ENCODE measurements at places on chromosomes 6 and 20. TPM values are rescaled to one million over a fixed set of nuclear protein-coding genes. Genes with fewer than 3 reads are reported as not detected.

- H3K4me1 ChIP-seq, result no peaks in the 10 kb centered on the region
- no peaks in the 10 kb centered on the region for H3K27me3 ChIP-seq
- DNase-seq, result no peak
- H3K36me3 ChIP-seq, result no peaks in the 10 kb centered on the region
These were observed 145.2 kb upstream of the HEY2 start for GRCh38 chr6:125604257-125604656.

Gene TAF4
- total RNA-seq, result 39.9 TPM

DNA sequence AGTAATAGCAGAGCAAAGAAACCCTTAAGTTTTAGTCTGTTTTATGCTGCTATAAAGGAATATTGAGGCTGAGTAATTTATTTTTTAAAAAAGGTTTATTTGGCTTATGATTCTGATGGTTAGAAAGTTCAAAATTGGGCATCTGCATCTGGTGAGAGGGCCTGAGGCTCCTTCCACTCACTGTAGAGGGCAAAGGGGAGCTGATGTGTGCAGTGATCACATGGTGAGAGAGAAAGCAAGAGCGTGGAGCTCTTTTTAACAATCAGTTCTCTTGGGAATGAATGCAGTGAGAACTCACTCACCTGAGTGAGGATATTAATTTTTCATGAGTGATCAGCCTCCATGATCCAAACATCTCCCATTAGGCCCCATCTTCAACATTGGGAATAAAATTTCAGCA is 36.4 kb upstream of the SAMD3 start:
- H3K4me3 ChIP-seq, result peak overlapping the region; percentile 64
- H3K36me3 ChIP-seq, result no peaks in the 10 kb centered on the region
- DNase-seq, result no peak
- H3K4me1 ChIP-seq, result no peaks in the 10 kb centered on the region
- H3K27ac ChIP-seq, result no peak overlapping the region
- H3K27me3 ChIP-seq, result no peaks in the 10 kb centered on the region

Gene IRF4
- 0.18 TPM for total RNA-seq

- DNase-seq, result no peak
- H3K36me3 ChIP-seq, result no peaks in the 10 kb centered on the region
- no peak overlapping the region for H3K27ac ChIP-seq
- H3K4me3 ChIP-seq, result no peak overlapping the region
These were observed 810.6 kb downstream of the EPHA7 start for GRCh38 chr6:92608751-92609150.

- DNase-seq, result peak; percentile 92
- peaks cover 10% of the 10 kb centered on the region for H3K4me1 ChIP-seq
- H3K4me3 ChIP-seq, result peak overlapping the region; percentile 61
- H3K36me3 ChIP-seq, result peaks cover 12% of the 10 kb centered on the region
These were observed 29.5 kb downstream of the CDYL start for GRCh38 chr6:4805553-4806336.

- no peak overlapping the region for H3K27ac ChIP-seq
- no peaks in the 10 kb centered on the region for H3K27me3 ChIP-seq
- H3K4me3 ChIP-seq, result no peak overlapping the region
- no peaks in the 10 kb centered on the region for H3K4me1 ChIP-seq
- no peaks in the 10 kb centered on the region for H3K36me3 ChIP-seq
These were observed 647.3 kb upstream of the DEFB115 start for GRCh38 chr20:30610029-30610693.

Gene BMP5
- total RNA-seq, result 0.56 TPM

- H3K4me1 ChIP-seq, result no peaks in the 10 kb centered on the region
- H3K27ac ChIP-seq, result no peak overlapping the region
- H3K27me3 ChIP-seq, result no peaks in the 10 kb centered on the region
- no peaks in the 10 kb centered on the region for H3K36me3 ChIP-seq
- no peak overlapping the region for H3K4me3 ChIP-seq
These were observed 55.3 kb upstream of the BTN3A2 start for GRCh38 chr6:26309731-26310142.

- H3K27me3 ChIP-seq, result no peaks in the 10 kb centered on the region
- H3K27ac ChIP-seq, result no peak overlapping the region
- H3K4me1 ChIP-seq, result no peaks in the 10 kb centered on the region
- no peaks in the 10 kb centered on the region for H3K36me3 ChIP-seq
These were observed 28.3 kb downstream of the LINC00237 start for GRCh38 chr20:21077809-21078345.

Gene NRN1
- 0.68 TPM for total RNA-seq

DNA sequence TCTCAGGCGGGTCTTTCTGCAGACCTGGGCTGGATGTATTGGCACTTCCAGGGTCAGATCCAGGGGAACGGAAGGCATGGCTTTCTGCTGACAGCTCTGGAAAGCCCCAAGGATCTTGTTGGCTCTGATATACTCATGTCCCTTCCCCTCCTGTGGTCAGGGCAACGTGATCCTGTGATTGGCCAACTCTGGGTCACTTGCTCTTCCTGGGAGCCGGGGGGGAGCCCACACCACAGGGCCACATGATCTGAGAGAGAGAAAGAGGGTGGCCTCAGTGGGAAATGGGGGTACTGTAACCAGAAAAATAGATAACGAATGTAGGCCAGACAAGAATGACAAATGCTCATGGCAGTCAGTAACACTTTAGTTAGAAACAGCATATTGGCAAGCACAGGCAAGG is 223.0 kb downstream of the NFATC2 start:
- no peak overlapping the region for H3K27ac ChIP-seq
- H3K4me3 ChIP-seq, result no peak overlapping the region
- no peak for DNase-seq
- H3K4me1 ChIP-seq, result peaks cover 4% of the 10 kb centered on the region
- H3K36me3 ChIP-seq, result no peaks in the 10 kb centered on the region

GRCh38 chr20:63700199-63701050 is 4.0 kb downstream of the TNFRSF6B start:
- peaks cover 12% of the 10 kb centered on the region for H3K36me3 ChIP-seq
- H3K4me3 ChIP-seq, result no peak overlapping the region
- H3K27ac ChIP-seq, result no peak overlapping the region
- no peaks in the 10 kb centered on the region for H3K27me3 ChIP-seq

DNA sequence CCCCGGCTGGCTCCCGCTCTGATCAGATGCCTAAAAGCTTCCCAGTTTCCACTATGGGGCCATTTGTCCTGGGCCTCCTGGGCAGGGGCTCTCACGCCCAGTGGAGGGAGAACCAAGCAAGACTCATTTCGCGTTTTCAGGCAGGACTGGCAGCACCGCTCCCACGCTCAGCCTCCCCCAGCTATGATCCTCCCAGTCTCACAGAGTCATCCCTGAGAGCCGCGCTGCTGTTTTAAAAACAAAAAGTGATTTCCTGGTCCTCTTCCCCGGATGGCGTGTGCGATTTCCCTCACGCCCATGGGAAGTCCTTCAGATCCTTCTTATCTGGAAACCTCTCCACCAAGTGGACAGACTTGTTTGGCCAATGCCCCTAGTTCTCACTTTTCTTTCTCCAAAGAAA is at the start of gene ADGRF5:
Gene ADGRF5, minus strand, starts transcription at position 208 of the 400 bp plus-strand sequence. CDS start 15,176 bp downstream, outside the sequence.
- H3K27me3 ChIP-seq, result no peaks in the 10 kb centered on the region
- no peaks in the 10 kb centered on the region for H3K4me1 ChIP-seq
- no peak within 1 kb of the TSS for H3K4me3 ChIP-seq
- H3K27ac ChIP-seq, result no peak within 1 kb of the TSS
- H3K36me3 ChIP-seq, result no peaks in the 10 kb centered on the region
- DNase-seq, result no peak

DNA sequence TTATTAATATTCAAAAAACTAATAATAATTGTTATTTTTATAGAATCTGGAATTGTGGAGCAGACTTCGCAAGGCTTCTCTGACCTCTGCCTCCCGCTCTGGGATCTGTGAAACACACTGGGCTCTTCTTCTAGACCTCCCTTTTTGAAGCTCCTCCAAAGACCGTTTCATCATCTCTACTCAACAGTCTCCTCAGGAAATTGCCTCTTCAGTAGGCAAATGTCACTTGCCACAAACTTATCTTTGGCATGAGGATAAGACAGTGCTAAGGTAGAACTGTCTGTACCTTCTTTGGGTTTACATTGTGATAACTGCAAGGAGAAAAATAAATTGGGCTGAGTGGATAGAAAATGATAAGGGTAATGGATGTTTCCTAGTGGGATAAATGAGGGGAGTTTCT is 2.3 kb upstream of the MAS1L start:
- no peaks in the 10 kb centered on the region for H3K4me1 ChIP-seq
- H3K36me3 ChIP-seq, result no peaks in the 10 kb centered on the region
- H3K4me3 ChIP-seq, result no peak overlapping the region
- DNase-seq, result no peak
- no peak overlapping the region for H3K27ac ChIP-seq

GRCh38 chr20:37907677-37908401 is 4.9 kb downstream of the VSTM2L start:
- H3K27ac ChIP-seq, result peak overlapping the region; percentile 93
- no peaks in the 10 kb centered on the region for H3K4me1 ChIP-seq
- peaks cover 29% of the 10 kb centered on the region for H3K27me3 ChIP-seq

Gene HUS1B
- total RNA-seq, result 0.70 TPM

Gene CST7
- not detected for total RNA-seq

Gene SRSF3
- total RNA-seq, result 574 TPM

Gene HLA-DOA
- 10.6 TPM for total RNA-seq

DNA sequence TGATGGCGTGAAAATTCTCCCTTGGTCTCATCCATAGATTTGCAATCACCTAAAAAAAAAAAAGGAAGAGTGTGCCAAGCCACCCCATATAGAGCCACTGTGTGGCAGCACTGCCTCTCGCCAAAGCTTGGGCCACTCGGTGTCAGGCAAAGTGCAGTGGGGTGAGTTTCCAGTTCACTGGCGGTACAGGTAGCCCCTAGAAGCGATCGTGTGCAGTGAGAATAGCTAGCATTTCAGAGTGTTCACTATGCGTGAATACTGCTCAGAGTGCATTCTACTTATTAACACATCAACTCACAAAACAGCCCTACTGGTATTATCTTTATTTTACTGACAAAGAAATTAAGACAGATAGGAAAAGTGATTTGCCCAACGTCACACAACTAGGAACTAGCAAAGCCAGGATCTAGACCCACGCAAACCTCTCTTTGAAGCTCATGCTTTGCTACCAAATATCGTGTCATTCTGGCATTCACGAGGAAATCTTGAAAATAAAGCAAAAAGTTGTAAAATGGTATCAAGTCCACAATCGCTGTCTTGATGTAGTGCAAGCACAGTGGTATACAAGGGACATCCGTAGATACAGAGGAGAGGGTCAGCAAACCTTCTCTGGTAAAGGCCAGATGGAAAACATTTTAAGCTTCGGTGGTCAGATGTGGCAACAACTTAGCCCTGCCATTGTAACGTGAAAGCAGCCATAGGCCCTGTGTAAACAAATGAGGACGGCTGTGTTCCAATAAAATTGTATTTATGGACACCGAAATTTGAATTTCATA is 10.4 kb upstream of the GCNT2 start:
- H3K36me3 ChIP-seq, result no peaks in the 10 kb centered on the region
- H3K27me3 ChIP-seq, result no peaks in the 10 kb centered on the region
- DNase-seq, result peak; percentile 88
- H3K4me1 ChIP-seq, result no peaks in the 10 kb centered on the region
- H3K4me3 ChIP-seq, result no peak overlapping the region

- H3K4me1 ChIP-seq, result no peaks in the 10 kb centered on the region
- H3K27me3 ChIP-seq, result no peaks in the 10 kb centered on the region
- no peak overlapping the region for H3K4me3 ChIP-seq
These were observed 1033.0 kb upstream of the FLRT3 start for GRCh38 chr20:15370370-15370769.

Gene WFDC12
- not detected for total RNA-seq

DNA sequence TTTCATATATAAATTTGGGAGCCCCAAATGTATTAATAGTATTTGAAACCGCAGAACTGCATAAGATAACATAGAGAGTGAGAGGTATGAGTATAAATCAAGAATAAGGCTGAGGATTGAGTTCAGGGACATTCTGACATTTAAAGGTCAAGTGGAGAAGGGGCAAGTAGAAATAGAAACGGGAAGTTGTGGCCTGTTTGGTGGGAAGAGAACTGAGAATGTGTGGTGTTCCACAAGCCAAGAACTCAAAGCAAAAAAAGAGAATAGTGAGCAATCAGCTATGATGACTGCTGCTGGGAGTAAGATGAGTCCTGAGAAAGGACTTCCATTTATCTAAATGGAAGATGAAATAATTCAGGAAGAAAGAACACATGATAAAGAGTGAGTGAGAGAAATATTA is 418.4 kb downstream of the CD109 start:
- H3K27ac ChIP-seq, result no peak overlapping the region
- no peak for DNase-seq
- no peaks in the 10 kb centered on the region for H3K4me1 ChIP-seq
- H3K27me3 ChIP-seq, result no peaks in the 10 kb centered on the region

GRCh38 chr6:79494841-79495240 is 42.4 kb downstream of the LCA5 start:
- H3K4me3 ChIP-seq, result no peak overlapping the region
- H3K27me3 ChIP-seq, result no peaks in the 10 kb centered on the region
- H3K27ac ChIP-seq, result no peak overlapping the region
- peaks cover 4% of the 10 kb centered on the region for H3K4me1 ChIP-seq
- peak; percentile 83 for DNase-seq
- no peaks in the 10 kb centered on the region for H3K36me3 ChIP-seq

Gene GRM4
- total RNA-seq, result 9.1 TPM

DNA sequence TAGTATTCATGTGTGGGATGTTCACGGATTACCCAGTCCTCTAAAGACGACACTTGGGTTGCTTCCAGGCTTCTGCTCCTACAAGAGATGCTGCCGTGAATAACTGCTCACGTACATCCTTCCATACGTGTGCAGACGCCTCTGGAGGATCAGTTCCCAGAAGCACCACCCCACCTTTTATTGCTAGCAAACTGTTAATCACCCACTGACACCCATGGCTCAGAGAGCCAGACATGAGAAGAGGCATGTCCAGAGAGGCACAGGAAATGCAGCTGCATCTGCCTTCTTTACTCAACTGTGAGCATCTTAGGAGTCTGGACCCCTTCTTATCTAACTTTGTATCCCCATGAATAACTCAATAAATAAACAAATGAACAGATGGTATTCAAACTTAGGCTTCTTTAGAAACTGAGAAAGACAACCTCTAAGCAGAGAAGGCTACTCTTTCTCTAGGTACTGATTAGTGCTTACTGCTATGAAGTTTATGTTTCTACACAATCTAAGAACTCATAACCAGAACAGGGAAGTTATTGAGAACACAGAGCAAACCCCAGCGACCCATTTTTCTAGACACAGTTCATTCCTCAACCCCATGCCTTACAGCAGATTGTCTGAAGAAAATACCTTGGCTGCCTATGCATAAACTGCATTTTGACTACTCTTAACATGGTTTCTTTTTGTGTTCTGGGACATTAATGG is 228.7 kb upstream of the RREB1 start:
- H3K27me3 ChIP-seq, result peaks cover 73% of the 10 kb centered on the region
- H3K4me1 ChIP-seq, result no peaks in the 10 kb centered on the region
- no peak for DNase-seq
- no peaks in the 10 kb centered on the region for H3K36me3 ChIP-seq
- H3K27ac ChIP-seq, result no peak overlapping the region

GRCh38 chr6:30600451-30600961 is 16.5 kb downstream of the PPP1R10 start:
- H3K36me3 ChIP-seq, result peaks cover 64% of the 10 kb centered on the region
- H3K27me3 ChIP-seq, result no peaks in the 10 kb centered on the region
- H3K4me3 ChIP-seq, result no peak overlapping the region

Gene ANKRD66
- not detected for total RNA-seq

- H3K27ac ChIP-seq, result no peak overlapping the region
- H3K4me3 ChIP-seq, result no peak overlapping the region
- H3K4me1 ChIP-seq, result no peaks in the 10 kb centered on the region
- no peaks in the 10 kb centered on the region for H3K36me3 ChIP-seq
- peaks cover 22% of the 10 kb centered on the region for H3K27me3 ChIP-seq
These were observed 17.2 kb downstream of the GDAP1L1 start for GRCh38 chr20:44264287-44264686.

Gene SMPDL3A
- 3.0 TPM for total RNA-seq

Gene CDH4
- total RNA-seq, result 1.5 TPM
